Heart right ventricle (tissue), 16 donors: ENCODE measurements at places on chromosomes 6 and 20. TPM values are rescaled to one million over a fixed set of nuclear protein-coding genes. Genes with fewer than 3 reads are reported as not detected.

GRCh38 chr20:62832212-62832922, 15.5 kb downstream of the COL9A3 start:
- H3K36me3 ChIP-seq, result no peaks in the 10 kb centered on the region
- DNase-seq, result peak; percentile 31
- H3K4me1 ChIP-seq, result no peaks in the 10 kb centered on the region
- no peaks in the 10 kb centered on the region for H3K27me3 ChIP-seq
- H3K27ac ChIP-seq, result no peak overlapping the region

The PRSS16 gene
- total RNA-seq, result not detected

DNA sequence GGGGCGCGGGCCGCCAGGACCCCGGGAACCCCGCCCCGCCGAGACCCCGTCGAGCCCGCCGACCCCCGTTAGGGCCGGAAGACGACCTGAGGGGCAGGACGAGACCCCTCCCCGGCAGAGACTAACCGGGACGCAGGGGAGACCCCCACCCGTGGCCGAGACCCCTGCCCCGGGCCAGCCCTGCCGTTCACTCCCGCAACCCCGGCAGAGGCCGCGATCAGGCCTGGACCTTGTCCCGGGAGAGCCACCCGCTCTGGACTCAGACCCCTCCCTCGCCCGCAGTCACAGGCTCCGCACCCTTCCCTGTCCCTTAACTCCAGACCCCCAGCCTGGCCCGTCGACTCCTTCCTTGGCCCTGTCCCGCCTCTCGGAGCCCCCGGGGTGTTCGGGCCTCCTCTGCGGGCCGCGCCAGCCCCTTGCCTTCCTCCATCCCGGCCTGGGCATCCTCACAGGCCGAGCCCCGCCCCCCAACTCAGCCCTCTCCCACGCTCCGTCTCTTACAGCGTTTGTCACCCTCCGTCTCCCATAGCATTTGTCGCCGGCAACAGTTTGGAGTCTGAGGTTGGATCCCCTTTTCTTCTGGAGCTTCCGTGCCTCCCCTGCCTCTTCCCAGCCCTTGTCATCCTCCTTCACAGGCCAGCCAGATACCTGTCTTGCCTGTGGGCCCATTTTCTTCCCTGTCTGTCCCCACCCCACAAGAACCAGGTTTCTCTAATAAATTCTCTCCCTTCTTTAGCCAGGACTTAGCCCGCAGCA, 569 bp downstream of the TCEA2 start:
- H3K27me3 ChIP-seq, result no peaks in the 10 kb centered on the region
- H3K4me1 ChIP-seq, result peaks cover 46% of the 10 kb centered on the region
- no peak for DNase-seq
- no peaks in the 10 kb centered on the region for H3K36me3 ChIP-seq
- H3K4me3 ChIP-seq, result peak overlapping the region; percentile 99

- no peaks in the 10 kb centered on the region for H3K4me1 ChIP-seq
- H3K36me3 ChIP-seq, result no peaks in the 10 kb centered on the region
- DNase-seq, result no peak
- peaks cover 49% of the 10 kb centered on the region for H3K27me3 ChIP-seq
These were observed 65.7 kb downstream of the LRFN2 start for GRCh38 chr6:40521496-40521895.

- H3K27me3 ChIP-seq, result no peaks in the 10 kb centered on the region
- H3K27ac ChIP-seq, result no peak overlapping the region
- H3K4me3 ChIP-seq, result no peak overlapping the region
- DNase-seq, result no peak
- peaks cover 27% of the 10 kb centered on the region for H3K4me1 ChIP-seq
These were observed 56.1 kb downstream of the MEP1A start for GRCh38 chr6:46849361-46849690.

The EBF4 gene
- total RNA-seq, result 4.5 TPM

- H3K4me3 ChIP-seq, result no peak overlapping the region
- H3K36me3 ChIP-seq, result no peaks in the 10 kb centered on the region
- no peak for DNase-seq
- H3K27me3 ChIP-seq, result no peaks in the 10 kb centered on the region
- H3K4me1 ChIP-seq, result no peaks in the 10 kb centered on the region
These were observed 48.3 kb upstream of the TRAF3IP2 start for GRCh38 chr6:111653979-111654378.

The TFAP2D gene
- total RNA-seq, result not detected

DNA sequence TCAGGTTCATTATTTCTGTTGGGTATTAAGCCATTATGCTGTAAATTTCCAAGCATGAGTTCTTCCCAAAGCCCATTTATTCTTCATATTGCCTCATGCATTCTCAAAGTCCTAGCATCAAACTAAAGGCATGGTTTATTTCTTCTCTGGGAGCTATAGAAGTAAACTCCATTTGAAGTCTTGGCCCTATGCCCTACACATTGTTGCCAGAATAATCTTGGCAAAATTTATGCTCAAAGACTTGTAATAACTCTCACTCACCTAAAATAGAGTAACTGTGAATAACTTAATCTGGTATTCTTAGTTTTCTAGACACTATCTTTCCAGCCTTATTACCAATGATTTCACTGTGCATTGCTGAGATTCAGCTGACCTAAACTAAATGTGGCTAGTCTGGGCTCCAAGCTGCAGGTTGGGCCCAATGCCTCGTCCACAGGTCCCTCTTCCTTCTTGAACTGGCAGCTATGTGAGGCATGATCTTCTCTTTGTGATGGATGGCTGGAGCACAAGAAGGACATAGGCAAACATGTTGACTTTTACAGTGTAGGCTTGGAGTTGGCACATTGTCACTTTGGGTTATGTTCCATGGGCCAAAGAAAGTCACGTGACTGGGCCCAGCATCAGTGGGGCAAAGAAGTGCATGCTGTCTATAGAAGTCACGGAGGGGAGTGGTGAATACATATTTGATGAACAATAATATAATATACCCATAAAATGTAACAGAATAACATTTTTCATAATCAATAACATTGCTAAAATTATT, 39.1 kb upstream of the ANKEF1 start:
- no peaks in the 10 kb centered on the region for H3K27me3 ChIP-seq
- no peaks in the 10 kb centered on the region for H3K4me1 ChIP-seq
- no peak overlapping the region for H3K27ac ChIP-seq
- H3K4me3 ChIP-seq, result no peak overlapping the region
- no peak for DNase-seq

GRCh38 chr6:165701564-165702354, 38.7 kb upstream of the PDE10A start:
- H3K36me3 ChIP-seq, result no peaks in the 10 kb centered on the region
- H3K27ac ChIP-seq, result peak overlapping the region; percentile 77
- H3K4me1 ChIP-seq, result peaks cover 11% of the 10 kb centered on the region

DNA sequence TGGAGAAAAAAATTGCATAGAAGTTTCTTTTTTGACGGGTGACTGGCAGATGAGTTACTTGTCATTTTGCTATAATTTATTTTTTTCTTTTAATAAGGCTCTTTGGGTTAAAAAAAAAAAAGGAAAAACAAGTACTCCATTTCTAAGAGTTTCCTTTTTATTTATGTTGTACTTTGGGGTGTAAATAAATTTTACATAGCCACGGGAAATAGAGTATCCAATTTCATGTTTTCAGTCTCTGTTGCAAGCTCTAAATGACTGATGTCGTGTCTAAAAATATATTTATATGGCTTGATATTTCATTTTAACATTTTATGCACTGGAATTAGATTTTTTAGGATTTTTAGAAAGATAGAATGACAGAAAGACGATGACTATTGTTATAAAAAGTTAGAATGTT, 3.4 kb downstream of the EYA4 start:
- no peaks in the 10 kb centered on the region for H3K36me3 ChIP-seq
- H3K4me1 ChIP-seq, result peaks cover 2% of the 10 kb centered on the region
- peak overlapping the region; percentile 93 for H3K27ac ChIP-seq
- H3K27me3 ChIP-seq, result peaks cover 62% of the 10 kb centered on the region
- no peak for DNase-seq

- H3K4me3 ChIP-seq, result no peak overlapping the region
- H3K27me3 ChIP-seq, result no peaks in the 10 kb centered on the region
- H3K36me3 ChIP-seq, result peaks cover 24% of the 10 kb centered on the region
- DNase-seq, result no peak
- H3K27ac ChIP-seq, result no peak overlapping the region
These were observed 22.8 kb downstream of the SRSF3 start for GRCh38 chr6:36616893-36617521.

DNA sequence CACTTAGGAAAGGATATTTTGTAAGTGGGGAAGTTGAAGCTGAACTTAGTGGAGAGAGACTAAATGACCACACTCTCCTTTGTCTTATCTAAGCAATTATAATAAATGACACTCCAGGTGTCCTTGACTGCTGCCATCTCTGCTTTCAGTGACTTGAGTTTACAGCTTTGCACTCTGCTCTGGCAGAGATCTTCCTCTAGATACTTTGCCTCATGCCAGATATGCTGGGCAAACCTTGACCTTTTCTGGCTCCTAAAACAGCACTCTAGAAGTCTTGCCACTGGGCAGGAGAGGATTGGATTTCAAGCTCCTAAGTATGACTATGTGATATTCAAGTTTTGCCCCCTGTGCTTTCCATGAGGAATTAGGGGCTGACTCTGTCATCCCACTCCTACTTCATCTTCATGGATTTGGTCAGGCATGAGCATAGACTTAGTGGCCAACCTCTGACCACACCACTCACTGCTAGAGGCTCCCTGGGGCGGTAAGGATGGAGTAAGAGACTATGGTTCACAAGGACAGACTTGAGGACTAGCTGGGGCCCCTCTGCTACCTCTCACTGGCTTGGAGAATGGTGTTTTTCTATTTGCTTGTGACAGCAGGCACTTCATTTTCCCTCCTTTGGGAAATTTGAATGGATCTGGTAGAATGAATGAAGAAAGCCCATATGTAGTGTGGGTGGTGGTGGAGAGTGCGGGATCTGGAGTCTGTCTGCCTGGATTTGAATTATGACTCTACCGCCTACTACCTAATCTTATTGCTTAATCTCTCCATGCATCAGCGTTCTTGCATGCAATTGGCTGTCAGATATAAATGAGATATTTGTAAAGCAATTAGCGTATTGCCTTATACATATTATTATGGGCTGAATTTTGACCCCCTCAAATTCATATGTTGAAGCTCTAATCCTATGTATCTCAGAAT, 191.4 kb downstream of the REV3L start:
- no peak overlapping the region for H3K4me3 ChIP-seq
- H3K27me3 ChIP-seq, result no peaks in the 10 kb centered on the region
- H3K4me1 ChIP-seq, result no peaks in the 10 kb centered on the region
- no peak for DNase-seq
- no peak overlapping the region for H3K27ac ChIP-seq
- no peaks in the 10 kb centered on the region for H3K36me3 ChIP-seq

DNA sequence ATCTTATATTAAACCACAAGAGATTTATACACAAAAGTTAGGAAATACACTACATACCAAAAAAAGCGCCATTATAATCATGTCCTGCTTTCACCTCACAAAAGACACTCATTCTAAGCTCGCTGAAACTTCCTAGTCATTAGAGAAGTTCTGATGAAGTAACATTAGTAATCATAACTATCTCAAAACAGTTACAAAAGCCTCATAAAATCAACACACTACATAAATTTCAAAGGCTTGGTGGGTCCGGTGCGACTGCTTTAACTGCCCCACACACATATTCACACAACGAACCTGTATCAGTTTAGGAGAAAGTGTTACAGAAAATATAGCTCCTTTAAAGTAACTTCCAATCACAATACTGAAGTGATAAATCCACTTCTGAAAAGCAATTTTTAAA, 1.9 kb downstream of the PHIP start:
- H3K36me3 ChIP-seq, result peaks cover 5% of the 10 kb centered on the region
- peak overlapping the region; percentile 92 for H3K4me3 ChIP-seq
- no peaks in the 10 kb centered on the region for H3K27me3 ChIP-seq
- H3K4me1 ChIP-seq, result peaks cover 20% of the 10 kb centered on the region

The ZBP1 gene
- total RNA-seq, result 0.51 TPM

The NRM gene
- total RNA-seq, result 2.3 TPM

The PRR18 gene
- total RNA-seq, result 0.11 TPM

- no peak overlapping the region for H3K4me3 ChIP-seq
- H3K27me3 ChIP-seq, result no peaks in the 10 kb centered on the region
- no peak overlapping the region for H3K27ac ChIP-seq
- peaks cover 40% of the 10 kb centered on the region for H3K4me1 ChIP-seq
- peaks cover 83% of the 10 kb centered on the region for H3K36me3 ChIP-seq
These were observed 27.4 kb downstream of the TBC1D7 start for GRCh38 chr6:13300643-13301590.

GRCh38 chr6:49692534-49692933, 20.8 kb downstream of the CRISP2 start:
- H3K4me3 ChIP-seq, result no peak overlapping the region
- no peak overlapping the region for H3K27ac ChIP-seq
- DNase-seq, result no peak
- no peaks in the 10 kb centered on the region for H3K36me3 ChIP-seq
- no peaks in the 10 kb centered on the region for H3K4me1 ChIP-seq

The HLA-DMB gene
- 12.0 TPM for total RNA-seq

The KIF25 gene
- total RNA-seq, result 0.33 TPM

The LST1 gene
- total RNA-seq, result 4.0 TPM

GRCh38 chr6:82750556-82750955, 315.1 kb downstream of the UBE3D start:
- no peak overlapping the region for H3K27ac ChIP-seq
- DNase-seq, result no peak
- no peaks in the 10 kb centered on the region for H3K4me1 ChIP-seq
- no peaks in the 10 kb centered on the region for H3K36me3 ChIP-seq

- no peak for DNase-seq
- no peak overlapping the region for H3K4me3 ChIP-seq
- no peaks in the 10 kb centered on the region for H3K36me3 ChIP-seq
- no peak overlapping the region for H3K27ac ChIP-seq
These were observed 72.3 kb downstream of the NCOA7 start for GRCh38 chr6:125863023-125863422.

DNA sequence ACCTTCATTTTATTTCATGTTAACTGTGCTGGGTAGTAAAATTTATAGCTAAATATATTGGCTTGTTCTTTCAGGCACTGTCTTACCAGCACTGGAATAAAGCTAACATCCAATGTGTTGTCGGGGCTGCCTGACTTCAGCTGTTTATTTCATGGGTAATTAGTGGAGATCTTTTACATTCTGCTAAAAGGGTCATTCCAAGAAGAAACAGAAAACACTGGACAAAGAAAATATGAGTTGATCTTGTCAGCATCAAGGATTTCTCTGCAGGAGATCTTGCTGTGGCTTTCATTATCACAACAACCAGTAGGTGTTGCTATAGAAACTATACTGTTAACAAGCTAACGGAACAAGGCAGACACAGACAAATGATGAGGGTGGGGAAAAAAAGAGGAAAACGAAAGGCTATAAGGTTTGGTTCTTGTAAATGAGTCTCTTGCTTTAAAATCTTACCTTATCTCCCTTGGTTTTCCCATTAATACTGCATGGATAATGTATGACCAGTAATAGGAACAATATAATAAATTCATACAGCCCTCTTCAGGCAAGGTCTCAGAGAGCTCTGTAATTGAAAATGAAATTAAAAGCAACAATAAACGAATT, 206.8 kb downstream of the SIM1 start:
- H3K4me3 ChIP-seq, result no peak overlapping the region
- no peaks in the 10 kb centered on the region for H3K36me3 ChIP-seq
- DNase-seq, result no peak
- H3K4me1 ChIP-seq, result no peaks in the 10 kb centered on the region
- no peak overlapping the region for H3K27ac ChIP-seq

The EFCAB8 gene
- total RNA-seq, result not detected

The CTNNBL1 gene
- total RNA-seq, result 59.6 TPM

- no peak for DNase-seq
- H3K4me3 ChIP-seq, result no peak overlapping the region
- no peak overlapping the region for H3K27ac ChIP-seq
- H3K36me3 ChIP-seq, result no peaks in the 10 kb centered on the region
- H3K4me1 ChIP-seq, result no peaks in the 10 kb centered on the region
These were observed 69.0 kb upstream of the AHI1 start for GRCh38 chr6:135566311-135567068.

The NOTCH4 gene
- total RNA-seq, result 46.3 TPM
